Hepatocyte (in vitro differentiated cells): ENCODE measurements at places on chromosomes 3 and 15. TPM values are rescaled to one million over a fixed set of nuclear protein-coding genes. Genes with fewer than 3 reads are reported as not detected.

- DNase-seq: no peak
Observed at GRCh38 chr15:68334661-68335124, 57.1 kb downstream of the FEM1B start.

DNA sequence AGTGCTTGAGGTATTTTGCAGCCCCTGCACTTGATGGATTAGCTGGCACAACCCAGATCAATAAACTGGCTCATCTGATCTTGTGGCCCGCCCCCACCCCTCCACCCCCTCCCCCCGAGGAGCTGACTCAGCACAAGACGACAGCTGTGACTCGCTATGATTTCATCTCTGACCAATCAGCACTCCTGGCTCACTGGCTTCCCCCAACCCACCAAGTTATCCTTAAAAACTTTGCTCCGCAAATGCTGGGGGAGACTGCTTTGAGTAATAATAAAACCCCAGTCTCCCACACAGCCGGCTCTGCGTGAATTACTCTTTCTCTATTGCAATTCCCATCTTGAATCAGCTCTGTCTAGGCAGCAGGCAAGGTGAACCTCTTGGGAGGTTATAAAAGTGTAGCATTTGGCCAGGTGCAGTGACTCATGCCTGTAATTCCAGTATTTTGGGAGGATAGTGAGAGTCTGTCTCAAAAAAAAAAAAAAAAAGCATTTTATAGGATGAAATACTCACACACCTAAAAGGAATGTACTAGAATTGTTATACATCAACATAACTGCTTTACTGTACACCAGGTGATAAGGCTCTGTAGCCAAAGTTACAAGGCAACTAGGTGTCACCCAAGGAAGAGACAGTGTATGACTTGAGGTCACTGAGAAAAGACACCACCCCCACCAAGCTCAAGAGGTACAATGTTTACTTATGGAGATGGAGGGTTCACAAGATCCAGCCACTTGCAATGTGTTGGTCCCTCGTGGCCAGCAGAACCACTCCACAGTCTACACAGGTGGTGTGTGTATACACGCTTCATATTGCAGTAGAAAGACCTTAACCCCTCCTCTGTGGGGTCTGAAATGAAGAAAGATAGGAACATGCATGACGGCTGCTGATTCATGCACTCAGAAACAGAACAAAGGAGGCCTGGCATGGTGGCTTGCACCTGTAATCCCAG is 8.6 kb downstream of the ZNF445 start:
- DNase-seq: no peak

DNA sequence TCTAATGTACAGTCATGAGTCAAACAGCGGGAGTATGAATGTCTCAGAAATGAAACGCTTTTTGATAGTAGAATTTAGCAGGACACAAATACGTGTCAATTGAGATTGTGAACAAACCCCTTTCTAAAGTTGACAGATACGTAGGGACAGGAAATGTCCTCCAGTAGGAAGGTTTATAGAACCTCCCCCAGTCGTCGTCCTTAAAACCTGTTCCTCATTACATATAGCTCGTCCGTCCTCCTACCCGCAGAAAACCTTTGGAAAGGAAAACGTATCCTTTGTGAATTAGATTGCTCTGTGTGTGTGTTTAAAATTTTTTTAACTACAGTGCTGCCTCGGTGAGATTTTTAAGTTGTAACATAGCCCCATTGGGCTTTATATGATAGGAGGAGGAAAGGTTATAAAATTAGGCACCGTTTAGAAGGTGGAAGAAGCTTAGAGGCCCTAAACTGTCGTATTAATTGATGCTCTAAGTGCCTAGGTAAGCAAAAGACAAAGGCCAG is 4.1 kb downstream of the UBE2E1 start:
- DNase-seq: no peak

GRCh38 chr15:48710952-48711495 is 65.5 kb upstream of the FBN1 start:
- no peak for DNase-seq

DNA sequence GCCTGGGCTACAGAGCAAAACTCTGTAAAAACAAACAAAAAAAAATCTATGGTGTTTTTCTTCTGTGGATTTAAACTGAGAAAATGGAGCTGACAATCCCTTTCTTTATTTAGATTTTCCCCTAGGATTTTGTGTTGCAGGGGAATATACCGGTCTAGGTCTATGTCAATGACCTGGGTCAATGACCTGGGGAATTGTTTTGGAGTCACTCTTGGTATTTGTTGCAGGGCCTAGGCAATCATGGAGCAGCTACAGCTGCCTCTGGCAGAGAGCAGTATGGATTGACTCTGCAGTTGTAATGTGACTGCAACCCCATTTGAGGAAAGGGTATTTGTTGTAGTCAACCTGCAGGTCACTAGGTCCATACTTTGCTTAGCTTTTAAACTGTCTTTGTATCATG is 37.6 kb upstream of the SLC7A14 start:
- no peak for DNase-seq

DNA sequence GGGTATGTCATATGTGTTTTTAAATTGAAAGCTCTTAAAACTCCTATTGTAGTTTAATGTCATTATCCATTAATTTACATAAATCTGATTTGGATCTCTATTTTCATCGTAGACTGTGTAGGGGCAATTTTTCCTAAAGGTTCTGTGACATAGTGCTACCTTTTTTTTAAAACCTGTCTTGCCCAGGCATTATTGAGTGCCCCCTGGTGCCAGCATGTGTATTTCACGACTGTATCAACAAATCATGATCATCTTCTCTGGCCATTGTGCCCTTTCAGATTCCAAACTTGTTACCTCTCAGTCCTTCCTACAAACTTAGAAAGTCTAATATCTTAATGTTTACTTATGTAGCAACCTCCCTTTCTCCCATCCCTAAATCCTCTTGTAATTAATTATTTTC is 97.2 kb upstream of the FLNB start:
- no peak for DNase-seq

DNA sequence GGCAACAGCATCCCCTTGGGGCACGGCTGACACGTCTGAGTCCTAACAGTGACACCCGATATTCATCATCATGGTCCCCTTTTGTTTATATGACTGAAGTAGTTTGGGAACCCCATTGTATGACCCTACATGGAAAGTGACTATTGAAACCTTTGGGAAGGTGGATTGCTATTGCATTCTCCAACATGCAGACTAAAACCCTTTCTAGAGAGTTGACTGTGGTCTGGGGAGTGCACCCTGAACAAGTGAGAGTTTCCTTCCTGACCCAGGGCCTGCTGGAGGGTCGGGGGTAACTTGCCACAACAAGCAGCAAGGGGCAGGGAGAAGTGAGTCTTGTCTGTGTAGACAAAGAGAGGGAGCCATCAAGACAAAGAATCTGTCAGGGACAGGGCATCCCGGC is 54.4 kb downstream of the ISG20 start:
- no peak for DNase-seq

DNA sequence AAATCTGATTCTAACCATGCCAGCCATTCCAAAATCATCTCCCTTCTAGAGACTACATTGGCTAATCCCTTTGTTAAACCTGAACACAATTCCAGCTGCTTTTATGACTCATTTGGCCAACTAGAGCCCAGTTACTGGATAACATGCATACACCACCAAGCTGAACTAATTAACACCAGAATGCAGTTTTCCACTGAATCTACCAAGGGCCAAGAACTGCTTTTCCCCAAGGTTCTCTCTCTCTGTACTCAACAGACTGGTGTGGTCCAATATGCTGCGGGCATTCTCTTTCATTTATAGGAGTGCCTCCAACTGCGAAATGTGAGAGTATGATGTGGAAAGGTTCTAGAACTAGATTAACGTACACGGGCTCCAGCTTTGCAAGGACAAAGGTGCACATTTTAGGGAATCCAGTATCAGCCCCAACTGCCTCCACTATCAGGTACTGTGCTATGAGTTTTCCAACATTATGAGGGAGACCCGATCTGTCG is 1.5 kb downstream of the CHSY1 start:
- no peak for DNase-seq

DNA sequence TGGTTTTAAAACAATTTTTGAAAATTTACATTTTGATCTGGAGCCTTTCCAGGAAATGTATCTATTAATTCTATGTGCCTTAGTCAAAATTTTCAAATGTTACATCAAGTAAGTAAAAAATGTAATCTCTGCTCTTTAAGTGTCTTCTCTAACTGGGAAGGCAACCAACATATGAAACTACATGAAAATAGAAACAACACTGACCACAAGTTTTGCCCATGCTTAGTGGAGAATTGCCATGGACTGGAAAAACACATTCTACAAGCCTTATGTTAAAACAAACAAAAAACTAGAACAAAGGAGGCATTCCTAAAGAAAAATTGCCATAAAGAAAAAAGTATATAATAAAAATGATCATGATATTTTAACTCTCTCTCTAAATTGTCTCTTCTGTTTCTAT is 75.9 kb upstream of the SPRED1 start:
- no peak for DNase-seq

GRCh38 chr3:186239321-186239720 is 122.7 kb downstream of the DGKG start:
- DNase-seq: no peak

DNA sequence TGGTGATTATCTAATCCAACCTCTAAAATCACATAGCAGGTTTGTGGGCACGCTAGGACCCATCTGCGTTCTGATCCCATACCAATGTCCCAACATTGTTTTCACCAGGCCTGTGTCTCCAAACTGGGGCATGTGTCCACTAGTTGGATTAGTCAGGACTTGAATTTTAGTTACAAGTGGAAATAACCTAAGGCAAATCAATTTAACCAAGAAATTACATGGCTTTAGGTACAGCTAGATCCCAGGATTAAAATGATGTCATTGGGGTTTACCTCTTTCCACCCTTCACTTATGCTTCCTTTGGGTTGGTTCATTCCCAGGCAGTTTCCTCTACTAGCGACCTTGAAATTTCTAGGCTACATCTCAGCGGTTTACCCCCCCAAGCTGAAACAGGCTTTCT is 47.2 kb upstream of the PXYLP1 start:
- no peak for DNase-seq

GRCh38 chr15:51692154-51692553 is 10.9 kb downstream of the SCG3 start:
- no peak for DNase-seq

GRCh38 chr3:16140116-16140893 is 34.2 kb upstream of the GALNT15 start:
- peak; percentile 21 for DNase-seq

DNA sequence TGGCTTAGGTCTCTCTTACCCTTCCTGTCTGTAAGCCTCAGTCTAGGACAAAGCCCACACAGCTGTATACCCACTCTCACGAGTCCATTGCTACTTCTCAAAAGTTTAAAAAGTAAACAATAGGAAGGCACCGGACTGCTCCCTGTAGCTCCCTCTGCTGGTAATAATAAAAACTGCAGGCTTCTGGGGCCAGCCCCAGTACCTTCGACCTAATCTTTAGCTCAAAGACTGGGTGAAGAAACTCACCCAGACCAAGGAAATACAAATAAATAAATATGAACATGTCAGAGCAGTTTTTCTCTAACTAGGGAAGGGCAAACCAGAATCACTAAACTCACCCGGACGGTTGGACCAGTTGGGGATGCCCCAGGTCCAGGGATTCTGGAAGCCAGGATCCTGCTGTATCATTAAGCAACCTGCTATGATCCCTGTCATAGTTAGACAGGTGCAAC is 5.0 kb downstream of the FAM219B start:
- peak; percentile 74 for DNase-seq

- DNase-seq: no peak
Observed at GRCh38 chr15:71658827-71659729, 151.3 kb upstream of the NR2E3 start.

DNA sequence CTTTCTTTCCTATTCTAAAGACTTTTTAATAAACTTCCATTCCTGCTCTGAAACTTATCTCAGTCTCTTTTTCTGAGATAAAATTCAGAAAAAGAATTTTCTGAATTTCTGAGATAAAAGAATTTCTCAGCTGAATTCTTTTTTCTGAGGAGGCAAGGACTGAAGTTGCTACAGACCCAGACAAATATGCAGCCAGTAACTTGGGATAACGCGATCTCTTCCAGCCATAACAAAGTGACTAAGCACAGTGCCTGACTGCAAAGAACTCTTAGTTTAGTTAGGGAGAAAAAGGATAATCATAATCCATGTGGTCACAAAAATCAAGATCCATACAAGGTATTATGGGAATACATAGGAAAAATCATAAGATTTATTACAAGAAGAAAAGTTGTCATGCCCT is 222.0 kb upstream of the GAP43 start:
- DNase-seq: peak; percentile 23

GRCh38 chr3:59558906-59559720 is 509.3 kb upstream of the CFAP20DC start:
- DNase-seq: no peak

DNA sequence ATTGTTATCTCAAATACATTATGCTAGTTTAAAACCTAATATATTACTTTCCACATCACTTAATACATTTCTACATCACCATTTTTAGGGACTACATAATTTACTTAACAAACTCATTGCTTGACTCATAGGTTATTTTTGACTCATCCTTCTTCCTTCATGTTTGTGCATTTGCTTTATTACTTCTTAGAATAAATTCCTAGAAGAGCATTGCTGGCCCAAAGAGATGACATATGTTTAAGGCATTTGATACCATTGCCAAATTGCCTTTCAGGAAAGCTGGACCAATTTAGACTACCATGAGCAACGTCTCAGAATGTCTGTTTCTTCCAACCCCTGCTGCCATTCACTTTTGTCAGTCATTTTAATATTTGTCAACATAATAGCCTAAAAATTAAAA is 905.8 kb downstream of the IGSF11 start:
- DNase-seq: no peak

The ATP13A4 gene
- total RNA-seq: 14.2 and 18.2 TPM in 2 replicates

The MUC13 gene
- total RNA-seq: 297 and 324 TPM in 2 replicates

The SLC6A6 gene
- 57.1 and 58.9 TPM in 2 replicates for total RNA-seq

The GSK3B gene
- total RNA-seq: 48.8 and 49.3 TPM in 2 replicates

The GUCA1C gene
- 0.28 TPM in 1 of 2 replicates, not detected in the other for total RNA-seq

The NECTIN3 gene
- 64.9 and 88.6 TPM in 2 replicates for total RNA-seq

The CMC1 gene
- total RNA-seq: 22.6 and 26.0 TPM in 2 replicates

The IP6K2 gene
- 99.3 and 112 TPM in 2 replicates for total RNA-seq

The P2RY1 gene
- total RNA-seq: 11.9 and 14.0 TPM in 2 replicates

The CD96 gene
- 0.28 and 0.60 TPM in 2 replicates for total RNA-seq

The TMEM44 gene
- total RNA-seq: 6.5 and 6.6 TPM in 2 replicates

The EOMES gene
- not detected in 2 replicates for total RNA-seq
